Activated naive CD4-positive, alpha-beta T cell treated with Interleukin-2 at 50 U/mL for 16 hours (primary cell): ENCODE measurements at places on chromosomes 12 and 14.
A peak's percentile ranks its signal among the peaks of the same experiment; 100 is the strongest.

DNA sequence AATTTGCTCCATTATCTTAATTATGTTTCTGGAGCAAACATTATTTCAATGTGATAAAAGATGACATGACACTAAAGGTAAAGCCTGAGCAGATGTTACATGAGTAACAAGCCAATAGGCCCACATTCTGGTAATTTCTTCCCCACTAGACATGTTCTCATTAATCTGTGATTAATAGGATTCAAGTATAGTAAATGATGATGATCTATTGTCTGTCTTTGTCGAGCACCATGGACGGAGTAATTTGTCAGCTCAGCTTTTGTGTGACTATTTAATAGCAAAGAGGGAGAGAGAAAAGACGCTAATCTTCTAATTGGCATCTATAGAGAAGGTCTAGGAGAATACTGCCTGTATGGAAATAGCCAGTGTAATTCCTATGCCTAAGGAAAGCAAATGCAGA lies 62.2 kb upstream of the INSM2 start:
- DNase-seq, result no peak

GRCh38 chr14:37403626-37404025 lies 191.4 kb downstream of the FOXA1 start:
- no peak for DNase-seq

GRCh38 chr14:60051721-60052221 lies 40.0 kb upstream of the PCNX4 start:
- DNase-seq, result peak; percentile 9

DNA sequence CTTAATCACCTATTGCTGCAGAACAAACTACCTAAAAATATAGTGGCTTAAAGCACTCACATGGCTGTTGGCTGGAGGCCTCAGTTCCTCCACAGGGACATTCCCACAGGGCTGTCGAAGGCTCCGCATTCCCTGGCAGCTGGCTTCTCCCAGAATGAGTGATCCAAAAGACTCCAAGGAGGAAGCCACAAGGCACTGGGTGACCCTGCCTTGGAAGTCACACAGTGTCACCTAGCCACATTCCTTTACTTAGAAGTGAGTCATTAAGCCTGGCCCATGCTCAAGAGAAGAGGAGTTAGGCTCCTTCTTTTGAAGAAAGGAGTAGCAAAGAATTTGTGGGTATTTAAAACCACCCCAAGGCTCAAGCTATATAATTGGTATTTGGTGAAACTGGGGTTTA lies 63.9 kb upstream of the MAP1LC3B2 start:
- DNase-seq, result no peak

DNA sequence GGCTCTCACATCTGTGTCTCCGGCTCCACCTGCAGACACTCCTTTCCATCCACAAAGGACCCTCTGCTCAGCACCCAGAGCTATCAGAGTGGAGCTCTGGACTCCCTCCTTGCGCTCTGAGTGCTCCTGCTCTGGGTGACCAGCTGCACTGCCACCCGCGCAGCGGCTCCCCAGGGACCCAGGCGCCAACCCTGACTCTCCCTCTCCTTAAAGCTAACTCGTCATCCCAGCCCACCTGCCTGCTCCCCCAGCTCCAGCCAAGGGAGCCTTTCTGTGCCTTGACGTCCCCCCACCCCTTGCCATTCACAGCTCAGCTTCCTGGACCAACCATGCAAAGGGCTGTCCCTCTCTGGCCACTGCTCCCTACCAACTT lies 99.0 kb downstream of the SETD3 start:
- no peak for DNase-seq

DNA sequence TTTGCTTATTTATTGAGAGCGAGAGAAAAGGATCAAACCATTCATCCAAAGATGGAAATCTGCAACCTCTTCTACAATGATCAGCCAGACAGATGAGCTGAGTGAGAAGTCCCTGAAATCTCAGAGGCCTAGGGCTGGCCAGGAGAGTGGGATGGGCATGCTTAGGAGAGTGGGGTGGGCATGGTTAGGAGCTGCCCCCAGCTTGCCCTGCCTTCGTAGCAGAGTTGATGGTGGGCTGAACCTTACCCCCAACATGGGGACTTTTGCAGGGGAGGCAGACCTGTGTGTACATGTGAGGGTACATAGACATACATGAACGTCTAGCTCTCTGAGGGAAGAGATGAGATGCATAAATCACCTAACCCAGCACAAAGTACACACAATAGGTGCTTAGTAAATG lies 95.7 kb upstream of the ESRRB start:
- no peak for DNase-seq

- no peak for DNase-seq
Observed at GRCh38 chr14:78479127-78479780, 309.1 kb downstream of the NRXN3 start.

GRCh38 chr14:36675581-36675980 lies 13.9 kb downstream of the PAX9 start:
- no peak for DNase-seq
